ENCODE measurements at places on chromosomes 6 and 20.

DNA sequence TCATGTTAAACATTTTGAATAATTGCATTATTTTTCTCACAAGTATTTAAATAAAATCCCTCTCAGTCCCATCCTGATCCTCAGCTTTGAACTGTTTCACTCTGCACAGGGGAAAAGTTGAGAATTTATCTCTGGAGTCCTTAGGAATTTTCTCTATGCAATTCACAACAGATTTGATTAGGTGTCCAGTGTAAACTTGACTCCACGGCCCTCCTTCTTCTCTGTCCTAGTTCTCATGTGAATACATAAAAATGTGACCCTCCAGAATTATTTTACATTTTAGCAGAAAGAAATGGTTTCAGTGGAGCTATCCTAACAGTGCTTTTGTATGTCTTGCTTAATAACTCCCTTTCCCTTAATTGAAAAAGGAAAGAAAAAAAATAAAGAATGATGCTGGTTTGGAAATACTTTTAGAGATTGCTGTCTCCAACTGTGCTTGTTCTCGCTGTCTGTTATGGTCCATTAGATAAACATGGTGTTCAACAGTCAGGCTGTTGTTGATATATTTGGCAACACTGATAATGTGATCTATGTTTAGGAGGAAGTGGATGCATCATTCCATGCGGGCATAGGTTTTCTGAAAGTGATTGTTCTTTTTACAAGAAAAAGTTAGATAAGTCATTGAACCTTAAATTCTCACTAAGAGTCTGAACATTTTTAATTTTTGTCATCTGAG lies 599.4 kb upstream of the CITED2 start:
- no peak for DNase-seq

DNA sequence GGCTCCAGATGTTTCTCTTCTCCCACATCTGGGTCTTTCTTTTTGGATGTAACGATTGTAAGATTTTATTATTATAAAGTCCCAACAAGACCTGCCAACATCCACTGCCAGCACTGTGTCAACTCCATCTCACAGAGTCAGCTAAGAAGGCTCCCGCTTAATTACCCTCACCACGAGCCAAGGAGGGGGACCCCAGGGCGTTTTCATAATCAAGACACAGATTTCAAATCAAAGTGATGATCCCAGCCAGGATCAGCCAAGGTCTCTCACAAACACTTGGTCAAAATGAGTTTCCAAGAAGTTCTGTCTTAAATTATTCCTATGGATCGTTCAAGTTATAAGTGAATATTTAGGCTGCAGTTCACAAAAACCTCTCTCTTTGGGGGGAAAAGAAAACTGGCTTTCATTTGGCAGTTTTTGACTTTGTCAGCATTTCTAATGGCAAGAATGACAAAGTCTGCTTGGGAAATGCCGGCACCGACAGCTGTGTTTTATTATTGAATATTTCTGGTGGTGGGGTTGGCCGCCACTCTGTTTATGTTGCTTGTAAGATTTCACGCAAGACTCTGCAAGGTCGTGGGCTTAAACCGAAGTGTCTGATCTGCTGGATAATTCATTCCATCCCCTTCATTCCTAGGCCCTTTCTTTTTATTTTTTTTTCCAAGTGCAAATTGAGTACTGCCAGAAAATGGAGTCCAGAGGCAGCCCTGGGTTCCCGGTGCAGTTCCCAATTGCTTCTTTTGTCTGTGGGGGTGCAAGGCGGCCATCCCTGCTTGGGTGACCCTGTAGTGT lies 170.2 kb upstream of the PMEPA1 start:
- no peak for DNase-seq

- no peak for DNase-seq
Observed at GRCh38 chr6:19841181-19841580, 4.0 kb downstream of the ID4 start.

DNA sequence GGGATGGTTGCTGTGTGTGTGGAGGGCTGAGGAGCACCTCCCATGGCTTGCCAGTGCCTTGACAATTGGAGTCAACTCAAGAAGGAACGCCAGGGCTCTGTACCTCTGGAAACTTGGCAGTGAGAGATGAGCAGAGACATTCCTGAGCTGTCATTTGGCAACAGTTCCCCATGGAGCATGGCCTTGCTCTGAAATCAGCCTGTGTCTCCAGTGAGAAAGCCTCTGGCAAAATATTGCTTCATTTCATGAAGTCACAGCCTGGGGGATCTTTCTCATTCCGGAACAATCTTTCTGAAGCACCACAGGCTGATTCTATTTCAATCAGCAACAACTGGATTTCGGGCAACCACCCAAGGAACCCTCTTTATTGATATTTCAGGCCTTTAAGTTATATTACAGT lies 52.2 kb upstream of the FNDC1 start:
- no peak for DNase-seq

DNA sequence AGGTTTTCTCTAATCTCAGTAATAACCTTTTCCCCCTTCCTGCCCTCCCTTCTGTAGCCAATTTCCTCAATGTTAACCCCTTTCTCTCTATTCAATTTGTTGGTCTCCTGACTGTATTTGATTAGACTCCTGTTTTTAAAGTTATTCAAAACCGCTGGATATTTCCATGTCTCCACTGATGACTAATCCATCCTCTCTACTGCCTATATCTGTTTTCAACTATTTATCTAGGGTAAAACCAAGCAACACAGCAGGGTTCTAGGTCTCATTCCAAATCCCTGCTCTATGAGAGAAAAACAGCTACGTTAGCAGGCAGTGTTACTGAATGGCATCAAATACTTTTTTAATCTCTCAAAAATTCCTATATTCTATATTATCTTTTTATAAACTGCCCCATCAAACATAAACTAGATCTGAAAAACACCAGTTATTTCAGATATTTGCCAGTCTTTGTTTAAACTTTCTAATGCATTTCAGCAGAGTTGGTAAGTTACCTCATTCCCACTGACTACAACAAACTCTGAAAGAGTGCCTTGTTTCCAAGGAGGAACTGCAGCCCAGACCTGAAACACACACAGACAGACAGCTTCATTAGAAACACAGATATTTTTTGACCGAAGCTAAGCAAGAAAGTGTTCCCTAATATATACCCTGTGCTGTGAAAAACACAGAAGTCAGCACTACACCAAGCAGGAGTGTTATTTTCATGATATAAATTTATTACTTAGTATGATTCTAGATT lies 8.2 kb downstream of the RTN4IP1 start:
- DNase-seq: no peak

Measured in coronary artery (tissue), 2 donors.